ENCODE measurements at places on chromosomes 6 and 20.

DNA sequence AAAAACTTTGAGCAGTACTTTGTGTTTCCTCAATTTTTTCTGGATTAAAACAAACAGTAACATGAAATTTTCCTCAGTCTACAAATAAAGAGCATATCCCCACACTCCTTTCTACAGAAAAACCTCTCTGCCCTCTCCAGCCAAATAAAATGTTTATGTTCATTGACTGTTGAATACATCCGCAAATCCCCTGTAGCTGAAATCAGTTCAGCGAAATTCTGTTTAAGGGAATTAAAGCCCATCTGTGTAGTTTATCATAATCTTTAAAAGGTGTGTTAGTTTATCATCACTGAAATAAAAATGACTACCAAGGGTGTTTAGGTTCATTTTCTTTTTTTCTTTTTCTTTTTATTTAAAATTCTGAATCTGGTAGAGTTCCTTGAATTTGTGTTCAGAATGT lies 157.8 kb upstream of the RUNX2 start:
- DNase-seq = no peak

GRCh38 chr20:17502105-17502504 lies 29.1 kb downstream of the BFSP1 start:
- DNase-seq = no peak

DNA sequence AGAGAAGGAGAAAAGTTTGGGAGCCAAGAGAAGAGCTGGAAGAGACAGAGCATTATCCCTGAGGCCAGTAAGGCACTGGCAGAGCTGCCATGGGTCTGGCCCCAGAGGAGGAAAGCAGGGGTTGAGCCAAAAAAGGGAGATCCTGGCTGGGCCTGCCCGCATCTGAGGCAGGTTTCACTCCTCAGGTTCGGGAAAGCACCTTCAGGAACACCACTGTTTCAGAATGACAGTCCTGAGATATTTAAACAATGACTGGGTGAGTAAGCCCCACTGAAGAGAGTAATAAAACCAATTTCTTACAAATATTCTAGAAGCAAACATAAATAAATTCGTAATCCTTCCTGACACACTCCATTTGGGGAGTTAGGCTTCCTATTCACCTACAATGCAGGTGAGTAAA lies 152.2 kb downstream of the BACH2 start:
- DNase-seq = no peak

DNA sequence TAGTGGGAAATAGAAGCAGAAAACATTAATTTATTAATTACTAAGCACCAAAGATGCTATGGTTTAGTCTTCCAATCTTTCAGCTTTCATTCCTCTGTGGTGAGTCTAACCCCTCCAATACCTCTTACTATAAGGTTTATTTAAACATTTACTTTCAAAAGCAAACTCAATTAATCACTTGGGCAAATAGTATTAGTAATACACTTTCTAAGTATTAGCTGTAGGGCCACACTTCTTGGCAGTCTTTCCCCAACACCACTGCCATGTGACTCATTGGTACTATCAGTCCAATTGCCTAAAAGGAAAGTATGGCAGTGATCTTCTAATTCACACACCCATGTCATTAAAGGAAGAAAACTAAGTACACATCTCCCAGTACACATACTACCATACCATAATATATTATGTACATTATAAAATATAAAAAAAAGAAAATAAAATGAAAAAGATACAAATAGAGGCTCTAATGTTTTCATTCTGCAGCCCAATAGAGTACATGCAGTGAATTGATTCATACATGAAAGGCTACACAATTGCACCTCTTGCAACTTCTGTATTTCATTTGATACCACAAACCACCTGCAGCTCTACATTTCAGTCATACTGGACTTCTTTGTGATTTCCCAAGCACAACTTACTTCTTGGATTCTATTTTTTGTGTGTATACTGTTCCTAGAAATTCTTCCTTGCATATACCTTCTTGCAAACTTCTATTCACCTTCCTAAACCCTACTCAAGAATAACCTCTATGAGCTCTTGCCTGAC lies 218.6 kb downstream of the PKHD1 start:
- DNase-seq = no peak

- no peak for DNase-seq
Observed at GRCh38 chr6:13528777-13529343, 41.5 kb upstream of the GFOD1 start.

- DNase-seq = no peak
Observed at GRCh38 chr6:24272553-24272952, 85.3 kb downstream of the DCDC2 start.

DNA sequence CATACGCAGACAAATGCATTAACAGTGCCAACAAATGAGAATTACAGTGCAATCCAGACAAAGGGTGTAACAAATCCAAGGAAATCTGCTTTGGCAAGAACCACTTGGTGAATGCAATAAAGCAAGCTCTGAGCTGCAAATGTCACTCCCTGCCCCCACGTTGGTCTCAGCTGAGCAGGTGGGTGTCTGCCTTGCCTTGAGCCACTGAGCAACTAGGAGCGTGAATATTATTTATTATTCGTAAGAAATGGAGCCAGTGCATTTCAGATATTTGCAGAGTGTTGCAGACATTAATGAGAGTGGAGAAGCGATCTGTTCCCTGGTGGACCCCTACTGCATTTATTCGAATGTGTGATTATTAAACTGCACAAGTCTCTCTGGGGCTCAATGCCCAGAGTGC lies 36.6 kb upstream of the F13A1 start:
- no peak for DNase-seq

DNA sequence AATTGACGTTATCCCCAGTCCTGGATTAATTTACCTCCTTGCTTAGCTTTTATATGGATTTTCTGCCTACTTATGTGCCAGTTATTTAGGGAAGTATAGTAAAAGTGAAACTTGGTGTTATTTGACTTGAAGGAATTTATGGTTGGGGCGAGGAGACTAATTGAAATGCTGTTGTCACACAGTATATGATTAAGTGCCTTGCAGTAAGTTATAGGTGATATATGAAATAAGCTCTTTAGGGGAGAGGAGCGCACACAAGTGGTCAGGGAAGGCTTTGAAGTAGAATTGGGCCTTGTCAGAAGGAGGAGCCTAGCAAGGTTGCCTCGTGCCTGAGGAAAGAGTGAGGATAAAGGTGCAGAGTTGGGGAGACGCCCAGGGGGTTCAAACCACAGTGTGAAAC lies 20.5 kb downstream of the NCOA7 start:
- no peak for DNase-seq

Measured in stimulated activated CD8-positive, alpha-beta memory T cell treated with anti-CD3 and anti-CD28 coated beads, Interleukin-12 subunit alpha, Interleukin-12 subunit beta, amount 100 ng/mL, for 4 hours (primary cell).